ENCODE measurements at places on chromosomes 6 and 20.

GRCh38 chr6:89025633-89026032, 54.9 kb upstream of the PNRC1 start:
- no peak for DNase-seq

DNA sequence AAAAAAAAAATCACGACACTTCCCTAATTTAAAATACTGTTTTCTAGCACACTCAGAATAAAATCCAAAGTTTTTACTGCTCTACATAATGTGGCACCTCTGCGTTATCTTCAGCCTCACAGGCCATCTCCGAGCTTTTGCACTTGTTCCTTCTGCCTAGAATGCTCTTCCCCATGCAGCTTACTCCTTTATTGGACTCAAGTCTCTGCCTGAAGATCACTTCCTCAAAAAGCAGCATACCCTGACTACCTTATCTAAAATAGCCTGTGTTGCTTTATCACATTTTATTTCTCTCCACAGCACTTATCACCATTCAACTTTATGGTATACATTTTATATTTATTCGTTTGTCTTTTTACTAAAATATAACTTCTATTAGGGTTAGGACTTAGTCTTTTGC, 2.3 kb downstream of the ZNF322 start:
- DNase-seq, result no peak

- no peak for DNase-seq
These were observed 268.3 kb upstream of the ARID1B start for GRCh38 chr6:156508923-156509322.

GRCh38 chr20:11799281-11799684, 118.4 kb upstream of the BTBD3 start:
- DNase-seq, result no peak

DNA sequence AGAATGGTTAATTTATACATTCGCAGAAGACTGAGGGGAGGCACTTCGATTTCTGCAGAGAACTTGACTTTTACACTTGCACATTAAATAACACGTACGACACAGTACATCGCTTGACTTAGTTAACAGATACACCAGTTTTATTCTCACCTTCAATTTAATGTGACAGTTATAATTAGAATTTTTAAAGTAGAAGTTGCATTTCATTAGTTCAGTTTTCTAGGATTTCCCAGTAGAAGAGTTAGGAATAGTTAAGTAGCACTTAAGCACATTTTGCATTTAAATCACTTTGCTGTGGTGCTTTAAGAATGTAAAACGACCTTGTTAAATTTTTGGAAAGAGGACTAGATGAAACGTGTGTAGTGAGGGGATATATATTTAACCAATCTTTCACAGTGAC, 1.6 kb upstream of the BEND3 start:
- no peak for DNase-seq

GRCh38 chr6:43762966-43763695, 6.9 kb upstream of the VEGFA start:
- no peak for DNase-seq

DNA sequence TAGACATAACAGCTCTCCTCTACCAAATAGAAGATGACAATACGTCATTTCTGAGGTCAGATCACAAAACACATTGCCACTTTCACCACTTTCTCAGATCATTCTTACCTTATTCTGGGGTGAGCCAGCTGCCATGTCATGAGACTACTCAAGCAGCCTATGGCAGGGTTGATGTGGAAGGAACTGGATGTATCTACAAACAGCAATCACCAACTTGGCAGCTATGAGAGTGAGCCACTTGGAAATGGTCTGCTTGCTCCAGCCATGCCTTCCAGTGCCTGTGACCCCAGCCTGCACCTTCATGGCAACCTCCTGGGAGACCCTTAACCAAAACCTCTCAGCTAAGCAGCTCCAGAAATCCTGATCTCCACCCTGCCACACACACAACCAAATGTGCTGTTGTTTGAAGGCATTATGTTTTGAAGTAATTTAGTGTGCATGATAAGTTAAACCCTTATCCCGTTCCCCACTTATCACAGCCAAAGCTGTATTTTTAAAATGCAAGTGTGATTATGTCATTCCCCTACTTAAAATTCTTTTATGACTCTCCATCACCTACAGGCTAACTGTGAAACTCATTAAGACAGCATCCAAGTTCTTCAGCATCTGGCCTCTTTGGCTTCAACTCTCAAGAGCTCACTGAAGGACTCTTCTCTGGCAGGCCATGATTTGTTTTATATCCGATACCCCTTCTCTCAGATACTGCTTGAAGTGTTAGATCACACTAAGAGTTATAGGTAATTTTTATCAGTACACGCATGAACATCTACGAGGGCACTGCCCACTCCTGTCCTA, 150.6 kb downstream of the LY86 start:
- DNase-seq, result no peak

GRCh38 chr6:25927756-25928216, 2.7 kb downstream of the SLC17A2 start:
- no peak for DNase-seq
